ENCODE measurements at places on chromosomes 3 and 15.

DNA sequence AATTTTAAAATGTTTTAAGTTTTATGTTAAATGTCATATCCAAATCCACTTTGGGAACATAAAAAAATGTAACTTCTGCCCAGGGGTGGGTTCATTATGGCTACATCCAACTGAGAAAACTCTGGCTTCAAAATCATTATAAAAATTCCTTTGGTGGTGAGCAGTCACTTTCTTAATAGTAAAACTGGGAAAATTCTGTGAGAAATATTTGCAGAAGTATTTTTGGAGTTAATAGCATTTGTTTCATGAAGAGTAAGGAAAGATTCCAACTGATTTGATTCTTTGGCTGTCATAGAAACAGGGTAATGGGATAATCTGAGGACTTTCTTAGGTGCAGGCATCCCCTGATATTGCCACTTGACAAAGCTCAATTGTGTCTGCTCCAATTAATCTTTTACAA, 38.8 kb downstream of the CPA3 start:
- DNase-seq: no peak

DNA sequence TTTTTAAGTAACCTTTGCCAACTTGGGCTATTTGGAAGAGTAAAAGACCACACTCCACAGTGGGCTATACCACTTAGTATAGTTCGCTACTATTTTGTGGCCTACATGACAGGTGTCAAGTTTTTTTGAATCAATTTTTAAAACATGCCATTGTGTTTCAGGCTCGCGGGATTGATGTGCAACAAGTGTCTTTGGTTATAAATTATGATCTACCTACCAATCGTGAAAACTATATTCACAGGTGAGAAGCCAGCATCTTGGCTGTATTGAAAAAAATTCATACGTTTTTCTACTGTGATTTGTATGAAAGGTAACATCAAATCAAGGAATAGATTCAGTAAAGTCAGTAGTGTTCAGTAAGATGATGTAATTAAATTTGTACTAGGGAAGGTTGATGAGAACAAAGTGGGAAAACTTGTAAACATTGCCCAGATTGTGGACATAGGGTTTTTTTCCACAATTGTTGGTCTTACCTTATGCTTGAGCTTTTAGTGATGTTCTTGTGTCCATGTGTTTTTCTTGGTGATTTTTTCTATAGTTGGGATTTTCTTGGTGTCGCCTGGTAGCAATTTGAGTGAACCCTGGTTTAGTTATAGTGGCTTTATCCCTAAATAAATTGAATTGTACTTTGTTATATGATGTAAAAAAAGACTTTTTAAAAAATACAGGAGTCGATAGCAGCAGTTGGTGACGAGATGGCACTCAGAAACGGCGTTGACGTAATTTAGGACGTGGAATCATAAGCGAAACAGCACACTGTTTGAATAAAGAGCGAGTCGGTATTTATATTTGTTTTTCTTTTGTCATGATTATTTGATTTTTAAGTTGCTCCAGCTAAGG, 4.5 kb downstream of the EIF4A2 start:
- DNase-seq: no peak

GRCh38 chr3:162103808-162104207, 607.2 kb downstream of the OTOL1 start:
- no peak for DNase-seq

- DNase-seq: no peak
Observed at GRCh38 chr3:30286811-30287210, 319.6 kb upstream of the TGFBR2 start.

DNA sequence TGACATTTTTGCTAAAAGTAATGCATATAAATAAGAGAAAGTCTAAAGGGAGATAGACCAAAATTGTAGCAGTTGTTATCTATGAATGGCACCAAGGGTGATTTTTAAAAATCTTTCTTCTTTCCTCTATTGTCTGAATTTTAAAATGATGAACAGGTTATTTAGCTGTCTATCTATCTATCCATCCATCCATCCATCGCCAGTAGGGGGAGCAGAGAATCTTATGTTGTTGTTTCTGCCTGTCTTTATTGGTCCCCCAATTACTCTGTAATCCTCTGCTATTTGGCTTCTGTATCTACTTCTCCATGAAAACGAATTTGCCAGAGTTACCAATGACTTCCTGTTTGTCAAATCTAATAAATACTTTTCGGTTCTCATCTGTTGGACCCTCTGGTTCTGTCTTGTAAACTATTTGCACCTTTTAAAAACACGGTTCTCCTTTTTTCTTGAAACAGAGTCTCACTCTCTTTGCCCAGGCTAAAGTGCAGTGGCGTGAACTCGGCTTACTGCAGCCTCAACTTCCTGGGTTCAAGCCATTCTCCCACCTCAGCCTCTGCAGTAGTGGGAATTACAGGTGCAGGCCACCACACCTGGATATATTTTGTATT, 86.0 kb downstream of the ECT2 start:
- peak; percentile 18 for DNase-seq

DNA sequence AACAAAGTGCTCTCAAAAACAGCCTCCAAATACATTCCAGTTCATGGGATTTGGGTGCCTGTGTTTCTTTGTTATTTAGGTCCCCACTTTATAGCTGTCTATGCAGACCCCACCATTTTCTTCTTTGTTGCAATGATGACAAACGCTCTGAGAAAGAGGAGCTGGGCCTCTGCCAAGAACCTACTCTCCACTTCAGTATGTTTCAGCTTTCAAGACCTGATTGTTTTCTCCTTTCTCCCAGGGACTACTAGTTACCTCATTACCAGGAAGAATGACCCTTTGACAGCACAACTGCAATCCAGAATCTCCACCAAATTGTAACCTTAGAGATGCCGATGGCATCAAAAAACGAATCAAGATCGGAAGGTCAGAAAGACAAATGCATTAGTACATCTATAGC, 236.8 kb downstream of the MEIS2 start:
- DNase-seq: no peak

- DNase-seq: no peak
Observed at GRCh38 chr3:79586232-79586631, 181.6 kb downstream of the ROBO1 start.

DNA sequence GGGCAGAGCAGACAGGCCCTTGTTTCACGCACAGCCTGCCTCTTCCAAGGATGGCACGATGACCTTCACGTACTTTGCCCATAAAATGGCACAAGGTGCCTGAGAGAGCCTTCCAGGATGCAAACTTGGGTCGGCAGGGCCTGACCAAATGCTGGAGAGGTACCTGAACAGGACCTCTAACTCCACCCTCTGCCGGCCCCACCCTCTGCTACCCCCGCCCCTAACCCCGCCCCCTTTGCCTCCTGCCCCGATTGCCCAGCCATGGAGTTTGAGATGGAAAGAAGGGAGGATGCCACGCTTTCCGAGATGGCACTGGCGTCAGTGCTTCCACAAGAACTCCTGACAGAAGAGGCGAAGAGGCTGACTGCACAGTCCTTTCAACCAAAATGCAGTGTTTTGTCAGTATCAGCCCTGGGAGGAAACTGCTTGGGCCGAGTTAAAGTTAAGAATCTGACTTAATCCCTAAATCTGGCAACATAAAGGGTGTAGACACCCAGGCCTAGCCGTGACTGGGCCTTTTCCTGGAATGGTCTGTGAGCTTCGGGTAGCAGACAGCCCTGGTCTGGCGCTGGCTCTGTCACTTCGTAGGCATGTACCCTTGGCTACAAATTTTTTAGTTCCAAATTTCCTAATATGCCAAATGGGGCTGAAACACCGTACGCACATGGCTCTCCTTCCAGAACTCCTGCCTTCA, 230.3 kb upstream of the RGMA start:
- DNase-seq: no peak

GRCh38 chr15:41655716-41656115, 4.5 kb upstream of the MGA start:
- DNase-seq: no peak

GRCh38 chr15:55823191-55823670, 80.3 kb upstream of the PRTG start:
- DNase-seq: no peak

DNA sequence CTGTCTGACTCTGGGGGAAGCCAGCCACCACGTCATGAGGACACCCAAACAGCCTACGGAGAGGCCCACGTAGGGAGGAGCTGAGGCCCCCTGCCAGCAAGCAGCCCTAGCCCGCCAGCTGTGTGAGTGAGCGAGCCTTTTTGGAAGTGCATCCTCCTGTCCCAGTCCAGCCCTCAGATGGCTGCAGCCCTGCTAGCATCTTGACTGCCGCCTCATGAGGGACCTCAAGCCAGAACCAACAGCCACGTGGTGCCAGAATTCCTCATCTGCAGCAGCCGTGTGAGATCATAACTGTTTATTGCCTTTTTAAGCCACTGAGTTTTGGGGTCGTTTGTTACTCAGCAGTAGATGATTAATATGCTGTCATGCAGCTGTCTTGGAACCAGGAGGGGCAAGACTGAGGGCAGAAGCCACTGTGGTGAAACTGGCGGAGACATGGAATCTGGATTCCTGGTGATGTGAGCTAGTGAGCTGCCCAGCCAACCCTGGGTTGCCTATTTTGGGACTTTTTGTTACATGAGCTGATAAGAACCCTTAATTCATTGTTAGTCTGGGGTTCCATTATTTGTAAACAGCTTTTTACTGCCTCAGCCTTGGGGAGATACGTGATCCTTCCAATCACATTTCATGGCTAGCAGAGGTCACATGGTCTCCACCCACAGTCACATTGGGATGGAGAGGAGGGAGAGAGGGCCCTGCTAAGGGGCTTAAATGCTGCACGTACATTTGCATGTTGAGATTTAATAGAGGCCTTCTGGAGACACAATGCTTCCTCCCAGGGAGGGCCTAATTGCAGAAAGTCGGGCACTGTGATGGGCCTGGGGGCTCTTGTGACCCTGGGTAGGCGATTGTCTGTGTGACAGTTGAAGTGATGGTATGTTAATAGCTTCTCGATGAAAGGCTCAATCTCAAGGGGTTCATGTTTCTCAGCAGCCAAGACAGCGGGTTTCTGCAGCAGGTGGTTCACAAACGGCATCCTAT, 73.8 kb downstream of the RPLP1 start:
- no peak for DNase-seq

Measured in GM10248 (cell line).